ENCODE measurements at places on chromosomes 4 and X.

DNA sequence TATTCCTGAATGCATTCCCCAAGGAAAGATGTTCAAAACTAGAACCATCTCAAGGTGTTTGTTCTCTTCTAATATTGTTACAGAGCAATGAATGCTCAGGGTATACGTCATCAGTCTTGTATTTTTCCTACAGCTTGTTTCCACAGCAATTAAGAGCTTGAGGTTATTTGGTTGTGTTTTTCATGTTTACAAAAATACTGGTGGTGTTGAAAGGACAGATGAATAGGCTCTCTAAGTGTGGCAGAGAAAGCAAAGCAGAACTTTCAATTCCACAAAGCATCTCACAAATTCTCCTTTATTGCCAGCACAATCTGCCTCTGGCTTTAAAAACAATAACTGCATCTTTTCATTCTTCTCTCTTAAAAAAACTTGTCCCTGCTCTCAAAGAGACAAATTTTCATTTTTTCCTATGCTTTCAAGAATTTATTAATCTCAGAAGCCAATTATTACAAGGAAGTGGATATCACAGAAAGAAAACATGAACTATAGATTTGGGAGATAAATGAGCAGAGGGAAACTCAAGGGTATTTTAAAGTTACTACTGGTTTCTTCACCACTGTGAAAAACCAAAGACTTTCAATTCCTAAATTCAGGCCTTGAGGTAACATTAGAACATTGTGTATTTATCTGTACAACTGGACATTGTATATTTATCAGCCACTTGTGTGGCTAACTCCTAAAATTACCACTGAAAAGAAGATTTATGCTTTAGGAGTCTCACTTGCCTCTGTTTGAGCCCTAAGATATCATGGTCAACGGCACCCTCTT, 49.2 kb downstream of the DDX53 start:
- DNase-seq = no peak

DNA sequence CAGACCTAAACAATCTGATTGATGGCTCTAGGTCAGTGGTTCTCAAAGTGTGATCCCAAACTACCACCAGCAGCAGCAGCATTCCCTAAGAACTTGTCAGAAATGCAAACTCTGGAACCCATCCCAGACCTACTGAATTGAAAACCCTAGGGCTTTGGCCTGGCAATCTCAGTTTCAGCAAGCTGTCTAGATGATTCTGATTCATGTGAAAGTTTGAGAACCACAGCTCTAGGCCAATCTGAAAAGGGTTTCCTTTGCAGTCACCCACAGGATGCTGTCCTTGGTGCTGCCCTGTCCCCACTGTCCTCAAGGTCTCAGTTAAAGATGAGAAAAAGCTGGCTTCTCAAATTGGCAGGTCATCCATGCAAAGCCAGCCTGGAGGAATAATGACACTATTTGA, 34.8 kb downstream of the SMPX start:
- DNase-seq = no peak

DNA sequence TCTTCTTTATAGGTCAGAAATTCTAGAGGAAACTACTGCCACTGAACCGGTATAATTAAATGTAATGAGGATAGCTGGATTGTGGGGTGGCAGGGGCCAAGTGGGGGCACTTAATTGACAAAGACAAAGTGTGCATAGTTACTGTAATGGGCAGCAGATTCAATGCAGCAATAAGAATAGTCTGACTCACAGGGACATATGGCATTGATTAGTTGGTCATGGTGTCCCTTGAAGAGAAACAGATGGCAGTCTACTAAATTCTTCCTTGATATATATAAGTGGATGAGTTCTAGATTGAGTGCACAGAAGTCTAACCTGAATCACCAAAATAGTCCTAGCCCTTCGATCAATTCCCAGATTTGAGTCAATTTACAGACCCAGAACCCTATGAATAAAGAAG, 31.6 kb downstream of the ETDC start:
- DNase-seq = no peak

GRCh38 chrX:1330605-1331004, 6.0 kb upstream of the IL3RA start:
- no peak for DNase-seq

DNA sequence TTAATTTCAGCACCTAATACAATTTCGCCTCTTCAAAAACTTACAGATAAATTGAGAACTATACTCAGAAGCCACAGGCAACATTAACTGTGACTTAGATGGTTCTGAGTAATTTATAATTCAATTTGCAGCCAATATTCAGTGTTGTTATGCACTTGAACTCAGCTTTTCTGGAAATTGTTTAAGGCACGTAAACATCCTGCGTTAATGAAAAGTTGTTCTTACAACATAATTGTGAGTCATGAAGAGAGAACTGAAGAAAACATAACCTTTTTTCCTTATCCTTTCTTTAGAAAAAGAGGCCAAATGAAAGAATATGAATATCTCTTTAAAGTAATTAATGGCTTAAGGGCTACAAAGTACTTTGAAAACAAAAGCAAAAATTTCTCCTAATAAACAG, 16.6 kb upstream of the H2AZ1 start:
- DNase-seq = no peak

DNA sequence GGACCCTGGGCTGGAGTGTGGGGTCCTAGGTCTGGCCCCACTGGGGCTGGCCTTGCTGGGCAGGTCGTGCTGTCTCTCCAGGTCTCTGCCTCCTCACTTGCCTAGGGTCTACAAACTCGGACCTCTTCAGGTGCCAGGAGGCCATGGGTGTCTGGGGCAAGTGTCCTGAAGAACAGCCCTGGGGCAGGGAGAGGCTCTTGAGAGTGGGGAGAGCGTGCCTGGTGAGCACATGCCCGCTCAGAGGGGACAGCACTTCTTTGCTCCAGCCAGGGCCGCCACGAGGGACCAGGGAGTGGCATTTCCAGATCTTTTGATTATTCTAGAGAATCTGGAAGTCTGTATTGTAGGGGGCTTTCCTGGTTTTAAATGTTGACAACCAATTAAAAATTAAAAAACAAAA, 63.7 kb downstream of the SORCS2 start:
- DNase-seq = no peak

- no peak for DNase-seq
Observed at GRCh38 chr4:127261476-127261875, 371.3 kb upstream of the INTU start.

DNA sequence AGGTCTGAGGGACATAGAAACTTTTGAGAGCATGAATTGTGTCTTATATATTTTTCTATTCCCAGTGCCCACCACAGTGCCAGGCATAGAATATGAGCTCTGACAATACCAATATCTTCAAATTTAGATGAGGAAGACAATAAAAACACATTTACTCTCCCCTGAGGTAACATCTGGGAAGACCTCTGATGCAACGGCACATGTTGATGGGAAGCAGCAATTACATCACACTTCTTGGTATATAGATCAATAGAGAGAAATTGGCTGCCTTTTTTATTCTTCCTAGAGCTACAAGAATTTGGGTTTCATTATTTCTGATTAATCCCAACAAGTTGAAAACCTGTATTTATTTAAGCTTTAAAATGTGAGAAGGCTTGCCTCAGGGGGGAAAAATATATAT, 67.4 kb upstream of the SMAD1 start:
- no peak for DNase-seq

GRCh38 chr4:94332983-94333590, 9.5 kb downstream of the HPGDS start:
- DNase-seq = no peak

- no peak for DNase-seq
Observed at GRCh38 chr4:115396034-115396433, 282.6 kb upstream of the NDST4 start.

DNA sequence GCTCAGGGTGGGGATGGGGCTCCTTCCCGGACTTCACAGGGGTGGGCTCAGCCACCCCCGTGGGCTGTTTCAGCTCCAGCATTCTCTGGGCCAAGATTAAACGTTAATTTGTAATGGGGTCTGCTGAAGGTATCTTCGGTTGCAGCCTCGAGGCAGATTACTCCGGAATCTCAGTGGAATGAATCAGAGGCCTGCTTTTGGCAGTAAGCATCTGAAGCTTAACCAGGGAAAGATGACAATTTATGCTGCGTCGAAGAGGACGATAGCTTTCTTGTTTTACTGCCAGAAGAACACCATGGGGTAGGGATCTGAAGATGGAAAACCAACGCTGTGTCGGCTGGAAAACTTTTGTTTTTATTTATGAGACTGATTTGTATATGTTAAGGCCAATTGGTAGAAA, 129.2 kb upstream of the MSX1 start:
- DNase-seq = no peak

DNA sequence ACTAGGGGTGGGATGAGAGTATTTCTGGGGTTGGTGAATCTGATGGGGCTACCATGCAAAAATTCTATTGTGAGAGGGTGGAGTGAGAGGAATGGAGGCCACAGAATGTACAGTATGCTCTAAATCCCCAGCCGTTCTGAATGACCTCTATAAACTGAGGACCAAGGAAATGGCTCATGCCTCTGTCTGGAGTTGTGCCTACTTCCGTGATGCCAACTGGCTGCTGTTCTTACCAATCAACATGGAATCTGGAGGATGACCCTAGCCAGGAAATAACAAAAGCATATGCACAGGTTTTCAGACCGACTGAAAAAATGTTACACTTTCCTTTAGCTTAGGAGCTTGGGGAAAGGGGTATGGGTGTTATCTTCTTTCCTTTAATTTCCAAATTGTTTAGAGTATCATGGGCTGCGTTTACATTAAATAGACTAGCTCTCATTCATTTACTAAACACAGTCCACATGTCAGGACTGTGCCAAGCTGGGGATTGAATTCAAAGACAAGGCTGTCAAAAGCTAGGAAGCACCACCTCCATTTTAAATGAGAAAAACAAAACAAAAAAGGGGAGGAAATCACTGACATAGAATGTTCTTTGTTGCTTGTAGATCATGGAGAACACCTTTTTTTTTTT, 20.2 kb upstream of the CCKAR start:
- no peak for DNase-seq

DNA sequence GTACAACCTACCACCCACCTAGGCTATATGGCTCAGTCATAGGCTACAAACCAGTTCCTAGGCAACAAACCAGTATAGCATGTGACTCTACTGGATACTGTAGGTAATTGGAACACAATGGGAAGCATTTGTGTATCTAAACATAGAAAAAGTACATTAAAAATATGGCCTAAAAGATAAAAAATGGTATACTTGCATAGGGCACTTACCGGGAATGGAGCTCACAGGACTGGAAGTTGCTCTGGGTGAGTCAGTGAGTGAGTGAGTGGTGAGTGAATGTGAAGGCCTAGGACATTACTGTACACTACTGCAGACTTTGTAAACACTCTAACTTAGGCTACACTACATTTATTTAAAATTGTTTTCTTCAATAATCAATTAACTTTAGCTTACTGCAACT, 139.2 kb upstream of the RBPJ start:
- no peak for DNase-seq
